Activated CD8-positive, alpha-beta memory T cell treated with anti-CD3 and anti-CD28 coated beads, Interleukin-2, amount 10 ng/mL, durations not matched to agents 7 days and 5 days (primary cell): ENCODE measurements at places on chromosomes 5 and 9.

GRCh38 chr9:129609486-129610212, 11.3 kb downstream of the C9orf50 start:
- DNase-seq, result peak; percentile 73

DNA sequence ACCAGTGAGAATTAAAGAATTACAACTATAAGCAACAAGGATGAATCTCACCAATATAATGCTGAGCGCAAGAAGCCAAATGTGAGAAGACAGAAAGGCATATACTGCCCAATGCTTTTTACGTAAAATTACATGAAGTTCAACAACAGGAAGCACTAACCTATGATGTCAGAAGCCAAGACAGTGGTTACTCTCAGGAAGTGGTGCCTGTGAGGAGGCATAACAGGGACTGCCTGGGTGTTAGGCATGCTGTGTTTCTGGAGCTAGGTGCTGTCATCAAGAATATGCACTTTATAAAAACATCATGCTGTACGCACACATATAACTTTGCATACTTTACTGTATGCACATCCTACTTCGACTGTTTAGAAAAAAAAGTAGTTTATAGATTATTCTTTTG, 30.1 kb downstream of the FRMD3 start:
- DNase-seq, result peak; percentile 50

- no peak for DNase-seq
Measured at GRCh38 chr9:111301195-111301594, 28.8 kb downstream of the OR2K2 start.

GRCh38 chr5:150514708-150515211, 6.8 kb downstream of the NDST1 start:
- DNase-seq, result no peak

- no peak for DNase-seq
Measured at GRCh38 chr5:140221697-140222223, 46.8 kb downstream of the CYSTM1 start.

DNA sequence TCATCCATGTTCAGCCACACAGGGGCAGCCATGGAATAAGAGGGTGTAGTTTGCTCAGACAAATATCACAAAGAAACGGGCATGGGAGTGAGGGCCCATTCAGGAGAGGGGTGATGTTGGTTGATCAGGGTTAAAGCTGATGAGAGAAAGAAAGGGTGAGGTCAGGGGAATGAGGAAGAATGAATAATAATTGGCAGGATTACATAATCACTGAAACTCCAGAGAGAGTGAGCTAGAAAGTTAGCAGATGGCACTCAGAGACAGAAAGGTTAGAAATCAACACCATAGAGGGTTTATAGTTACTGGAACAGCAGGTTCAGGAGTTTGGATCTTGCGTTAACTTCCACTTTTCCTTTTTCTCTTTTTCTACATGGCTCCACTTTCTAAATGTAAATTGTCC, 113.9 kb downstream of the TAF11L14 start:
- DNase-seq, result no peak

DNA sequence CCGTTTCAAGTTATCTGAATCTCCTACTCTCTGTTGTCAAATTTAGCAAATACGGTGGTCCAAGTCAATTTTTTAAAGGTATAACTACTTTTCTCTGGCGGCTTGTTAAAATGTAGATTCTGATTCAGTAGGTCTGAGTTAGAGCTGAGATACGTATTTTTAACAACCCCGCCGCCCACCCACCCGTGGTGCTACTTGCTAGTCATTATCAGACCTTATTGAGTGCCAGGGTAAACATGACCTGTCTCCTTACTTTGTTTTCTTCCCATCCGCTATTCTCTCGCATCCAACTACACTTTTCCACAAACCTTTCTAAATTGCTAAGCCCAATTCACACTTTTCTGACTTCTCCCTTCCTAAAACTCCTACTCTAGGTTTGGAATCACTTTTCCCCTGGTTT, 694 bp upstream of the PLAA start:
- peak; percentile 48 for DNase-seq

DNA sequence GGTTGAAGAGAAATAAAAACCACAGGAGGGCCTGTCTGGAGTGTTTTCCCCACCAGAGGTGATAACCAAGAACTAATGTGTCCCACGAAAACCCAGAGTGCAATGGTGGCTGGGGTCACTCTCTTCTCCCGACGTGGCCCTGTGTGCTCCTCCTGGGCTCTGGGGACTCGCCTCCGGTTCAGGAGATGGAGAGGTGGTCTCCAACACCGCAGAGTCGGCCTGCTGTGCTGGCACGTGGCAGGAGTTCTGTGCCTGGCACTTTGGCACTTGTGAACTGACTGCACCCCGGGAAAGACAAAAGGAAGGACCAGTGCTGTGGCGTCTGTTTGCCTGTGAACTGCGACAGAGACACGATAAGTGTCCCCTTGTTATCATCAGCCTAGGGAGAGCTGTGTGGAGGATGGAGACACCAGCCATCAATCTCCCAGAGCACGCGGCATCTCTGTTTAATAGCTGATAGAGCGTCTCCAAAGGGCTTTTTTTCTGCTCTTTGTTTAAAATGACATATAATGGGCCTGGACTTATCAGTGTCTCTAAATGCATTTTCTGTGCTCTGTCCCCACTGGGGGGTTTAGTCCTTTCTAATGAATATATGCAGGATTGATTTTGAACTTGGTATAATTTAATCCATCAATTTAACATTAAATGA, 98.3 kb downstream of the MRPL36 start:
- DNase-seq, result no peak

- DNase-seq, result no peak
Measured at GRCh38 chr5:158054223-158055110, 195.5 kb upstream of the CLINT1 start.

GRCh38 chr5:153601377-153601776, 110.9 kb downstream of the GRIA1 start:
- DNase-seq, result no peak

DNA sequence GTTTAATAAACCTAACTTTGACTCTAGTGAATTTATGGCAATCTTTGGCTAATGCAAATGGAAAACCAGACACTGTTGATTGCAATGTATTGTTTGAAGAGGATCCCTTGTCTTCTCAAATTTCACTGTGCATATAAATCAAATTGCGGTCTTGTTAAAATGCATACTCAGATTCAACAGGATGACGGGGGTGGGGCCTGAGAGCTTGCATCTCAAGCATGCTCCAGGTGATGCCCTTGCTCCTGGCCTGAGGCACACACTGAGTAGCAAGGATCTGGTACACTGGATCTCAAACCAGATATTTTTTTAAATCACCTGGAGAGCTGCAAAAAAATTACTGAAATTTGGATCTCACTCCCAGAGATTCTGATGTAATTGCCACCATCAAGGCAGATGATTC, 463.7 kb downstream of the DNAH5 start:
- DNase-seq, result no peak

DNA sequence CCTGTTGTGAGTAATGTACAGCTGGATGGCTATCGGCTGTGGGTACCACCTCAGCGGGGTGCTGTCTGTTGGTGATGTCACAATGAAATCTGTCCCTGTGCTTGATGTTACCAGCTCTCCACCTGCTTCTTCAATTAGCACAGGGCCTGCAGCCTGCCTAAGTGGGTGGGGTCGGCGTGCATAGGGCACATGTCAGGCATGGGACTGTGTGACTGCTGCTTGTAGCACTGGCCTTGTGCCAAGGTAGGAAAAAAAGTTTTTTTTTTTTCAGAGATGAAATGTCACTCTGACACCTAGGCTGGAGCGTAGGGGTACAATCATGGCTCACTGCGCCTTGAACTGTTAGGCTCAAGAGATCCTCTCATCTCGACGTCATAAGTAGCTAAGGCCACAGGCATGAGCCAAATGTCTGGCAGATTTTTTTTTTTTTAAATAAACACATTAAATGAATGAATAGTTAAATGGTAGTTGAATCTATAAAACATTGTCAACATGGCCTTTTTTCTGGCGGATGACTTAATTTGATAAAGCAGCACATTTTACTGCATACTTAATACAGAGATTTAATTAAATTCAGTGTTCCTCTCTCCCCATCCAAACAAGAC, 222.5 kb downstream of the NXNL2 start:
- no peak for DNase-seq

- no peak for DNase-seq
Measured at GRCh38 chr5:37836235-37836591, 3.6 kb downstream of the GDNF start.

GRCh38 chr5:126265917-126266316, 157.3 kb upstream of the GRAMD2B start:
- no peak for DNase-seq

- DNase-seq, result no peak
Measured at GRCh38 chr5:154101184-154101583, 62.4 kb downstream of the MFAP3 start.

DNA sequence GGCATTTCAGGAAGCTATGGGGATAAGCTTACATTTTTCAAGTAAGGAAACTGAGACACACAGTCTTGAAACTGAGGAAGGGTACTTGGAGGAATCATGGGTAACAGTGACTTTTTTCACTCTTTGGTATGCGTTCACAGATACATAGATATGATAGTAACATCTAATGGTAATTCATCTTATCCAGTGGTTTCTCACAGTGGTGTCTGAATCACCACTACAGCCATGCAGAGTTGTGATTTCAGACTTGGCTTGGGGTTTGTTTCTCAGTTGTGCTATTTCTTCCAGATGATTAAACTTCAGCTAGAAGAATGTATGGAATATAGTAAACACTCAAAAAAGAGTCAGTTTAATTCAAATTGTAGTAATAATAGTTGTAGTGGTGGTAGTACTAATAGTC, 239.1 kb upstream of the NUDT12 start:
- DNase-seq, result no peak

DNA sequence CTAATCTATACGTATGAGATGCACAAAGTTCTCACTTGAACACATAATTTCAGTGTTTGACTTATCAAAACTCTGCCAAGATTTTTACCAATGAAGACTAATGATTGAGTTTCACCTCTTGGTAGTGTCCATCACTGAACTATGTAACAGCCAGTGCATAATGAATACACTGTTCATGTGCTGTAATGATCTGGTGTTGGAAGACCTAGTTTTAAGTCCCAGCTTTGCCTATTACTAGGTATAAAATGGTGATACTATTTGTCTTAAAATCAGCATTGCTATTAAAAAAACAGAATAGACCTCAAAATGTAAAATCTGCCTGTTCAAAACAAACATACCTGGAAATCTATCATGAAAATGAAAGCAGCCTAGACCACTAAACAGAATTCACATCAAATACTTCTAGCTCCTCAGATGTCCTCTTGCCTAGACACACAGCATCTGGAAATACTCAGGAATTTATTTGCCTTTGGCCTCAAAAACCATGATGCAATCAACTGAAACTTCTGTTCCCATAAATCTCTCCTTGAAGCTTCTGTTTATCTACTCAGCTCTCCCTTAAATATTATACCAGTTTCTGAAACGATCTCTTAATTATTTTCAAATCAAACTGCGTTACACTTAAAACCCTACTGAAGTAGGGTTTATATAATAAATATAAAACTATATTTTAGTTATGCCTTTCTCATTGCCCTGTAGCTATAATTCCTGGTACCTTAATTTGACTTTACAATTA, 38.1 kb downstream of the MRPS27 start:
- DNase-seq, result no peak

DNA sequence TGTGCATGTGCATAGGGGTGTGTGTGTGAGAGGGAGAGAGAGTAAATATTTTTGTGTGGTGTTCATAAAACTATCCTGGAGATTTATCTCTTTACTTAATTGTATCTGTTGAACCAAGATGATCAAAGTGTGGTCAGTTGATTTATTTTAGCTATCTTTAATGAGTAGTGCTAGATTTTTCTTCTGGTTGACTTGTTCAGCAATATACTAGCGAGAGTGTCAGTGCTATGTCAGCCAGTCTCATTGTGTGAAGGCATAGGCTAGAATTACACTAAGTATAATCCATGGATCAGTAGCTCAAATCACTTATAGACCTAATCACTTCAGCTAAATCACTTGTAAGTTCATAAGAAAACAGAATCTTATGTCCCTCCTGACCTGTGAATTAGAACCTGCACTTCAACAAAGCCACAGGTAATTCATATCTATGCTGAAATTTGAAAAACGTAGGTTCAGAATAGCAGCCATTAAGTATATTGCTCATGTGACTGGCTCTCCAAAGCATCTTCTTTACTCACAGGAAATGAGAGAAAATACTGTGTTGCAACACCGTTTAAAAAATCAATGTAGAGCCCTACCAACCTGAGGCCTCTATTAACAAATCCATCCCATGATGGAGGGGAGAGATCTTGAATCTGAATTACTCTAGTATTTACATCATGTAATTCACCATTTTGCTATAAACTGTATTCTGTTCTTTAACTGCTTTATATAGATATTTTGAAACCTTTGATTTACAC, 203.1 kb upstream of the ACTBL2 start:
- no peak for DNase-seq

DNA sequence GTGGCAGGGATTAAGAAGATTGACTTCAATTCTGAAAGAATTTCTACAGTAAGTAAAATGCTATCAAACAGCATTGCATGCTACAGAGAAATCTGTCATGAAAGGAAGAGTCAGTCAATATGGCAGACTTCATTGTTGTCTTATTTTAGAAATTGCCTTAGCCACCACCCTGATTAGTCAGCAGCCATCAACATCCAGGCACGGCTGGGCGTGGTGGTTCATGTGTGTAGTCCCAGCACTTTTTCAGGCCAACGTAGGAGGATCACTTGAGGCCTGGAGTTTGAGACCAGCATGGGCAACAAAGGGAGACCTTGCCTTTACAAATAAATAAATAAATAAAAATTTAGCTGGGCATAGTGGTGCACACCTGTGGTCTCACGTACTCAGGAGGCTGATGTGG, 46.6 kb downstream of the RMI1 start:
- DNase-seq, result no peak

DNA sequence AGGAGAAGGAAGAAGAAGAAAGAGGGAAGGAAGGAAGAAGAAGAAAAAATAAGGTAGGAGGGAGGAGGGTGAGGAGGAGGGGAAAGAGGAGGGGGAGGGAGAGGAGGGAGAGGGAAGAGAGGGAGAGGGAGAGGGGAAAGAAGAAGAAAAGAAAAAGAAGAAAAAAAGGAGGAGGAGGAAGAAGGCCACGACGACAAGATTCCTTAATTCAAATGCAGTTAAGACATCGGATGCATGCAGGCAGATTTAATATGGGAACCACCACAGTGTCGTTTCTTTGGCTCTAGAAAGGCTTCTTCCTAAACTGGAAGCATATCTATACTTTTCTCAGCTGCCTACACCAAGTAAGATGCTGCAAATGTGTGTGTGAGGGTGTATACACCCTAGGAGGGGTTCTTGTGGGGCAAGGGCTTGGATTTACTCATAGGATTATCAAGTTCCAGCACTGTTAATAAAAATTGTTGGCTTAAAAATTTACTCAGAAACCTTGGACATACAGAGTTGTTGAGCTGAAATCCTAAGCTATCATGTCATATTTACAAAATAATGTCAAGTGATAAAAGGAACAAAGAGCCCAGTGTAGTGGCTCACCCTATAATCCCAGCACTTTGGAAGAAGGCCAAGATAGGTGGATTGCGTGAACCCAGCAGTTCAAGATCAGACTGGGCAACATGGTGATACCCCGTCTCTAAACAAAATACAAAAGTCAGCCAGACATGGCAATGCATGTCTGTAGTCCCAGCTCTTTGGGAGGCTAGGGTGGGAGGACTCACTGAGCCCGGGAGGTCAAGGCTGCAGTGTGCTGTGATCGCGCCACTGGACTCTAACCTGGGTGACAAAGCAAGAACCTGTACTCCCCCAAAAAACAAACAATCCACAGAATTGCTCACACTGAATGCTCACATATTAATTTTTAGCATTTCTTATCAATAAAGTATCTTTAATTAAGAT, 108.5 kb downstream of the UBAP2 start:
- no peak for DNase-seq

- DNase-seq, result no peak
Measured at GRCh38 chr9:27556470-27556869, 16.8 kb downstream of the C9orf72 start.
